Activated T-cell treated with anti-CD3 and anti-CD28 coated beads, Interleukin-2, amount 50 U/mL, for 72 hours (primary cell): ENCODE measurements at places on chromosomes 1 and 21. TPM values are rescaled to one million over a fixed set of nuclear protein-coding genes. Genes with fewer than 3 reads are reported as not detected.

S100A9 gene
- total RNA-seq: not detected

LIPI gene
- not detected for total RNA-seq

BRWD1 gene
- 45.2 TPM for total RNA-seq

NBPF12 gene
- total RNA-seq: 15.4 TPM

GUCA2A gene
- not detected for total RNA-seq

CCDC24 gene
- 1.4 TPM for total RNA-seq

RPL5 gene
- total RNA-seq: 1,619 TPM

C8B gene
- total RNA-seq: not detected

DPT gene
- total RNA-seq: not detected

ERICH3 gene
- total RNA-seq: not detected

SYCP1 gene
- not detected for total RNA-seq

NID1 gene
- 0.29 TPM for total RNA-seq

DNA sequence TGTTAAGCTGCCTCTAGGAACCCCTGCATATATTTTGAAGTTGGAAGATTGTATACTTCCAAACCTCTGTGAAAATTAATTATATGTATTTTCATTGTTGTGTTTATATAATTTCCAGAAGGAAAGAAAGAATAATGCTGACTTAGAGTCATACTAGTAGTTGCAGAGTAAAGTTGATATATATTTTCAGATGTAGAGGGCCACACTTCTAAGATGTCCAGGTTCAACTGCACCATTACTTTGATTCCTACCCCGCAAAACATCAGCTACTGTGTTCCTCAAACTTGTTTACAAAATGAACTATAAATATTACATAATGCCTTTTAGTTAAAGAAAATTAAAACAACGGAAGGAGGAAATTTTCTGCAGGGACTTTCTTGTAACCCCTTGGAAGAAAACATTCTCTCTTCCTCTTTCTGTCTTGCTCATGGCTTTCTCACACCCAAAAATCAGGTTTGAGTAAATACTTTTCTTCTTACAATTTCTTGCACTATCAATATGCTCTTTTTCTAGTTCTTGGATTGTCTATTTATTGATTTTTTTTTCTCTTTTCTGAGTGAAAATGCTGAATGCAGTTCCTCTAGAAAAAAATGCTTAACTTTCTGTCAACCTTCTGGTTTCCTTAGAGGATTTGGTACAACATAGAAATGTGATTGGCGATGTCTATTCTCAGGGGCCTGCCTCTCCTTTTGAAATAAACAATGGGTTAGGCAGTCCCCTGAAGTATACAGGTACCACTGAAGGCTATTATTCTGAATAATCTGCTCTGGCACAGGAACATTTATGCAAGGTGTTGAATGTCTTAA lies 867.8 kb downstream of the TTLL7 start:
- DNase-seq: no peak

DNA sequence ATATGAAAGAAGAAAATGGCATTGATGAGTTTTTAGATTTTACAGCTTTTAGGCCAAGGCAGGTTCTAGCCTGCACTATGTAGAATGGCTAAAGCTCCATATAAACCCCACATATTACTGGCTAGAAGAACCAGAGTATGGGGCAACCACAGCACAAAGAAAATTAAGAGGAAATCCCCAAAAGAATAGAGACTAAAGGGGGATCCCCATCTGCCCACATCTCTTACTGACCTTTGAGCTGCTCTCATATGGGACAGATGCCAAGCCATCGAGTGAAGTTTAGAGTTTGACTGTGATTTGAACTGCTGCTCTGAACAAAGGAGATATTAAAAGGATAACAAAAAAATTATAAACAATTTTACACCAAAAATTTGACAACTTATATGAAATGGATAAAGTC lies 102.2 kb upstream of the HAO2 start:
- DNase-seq: no peak

DNA sequence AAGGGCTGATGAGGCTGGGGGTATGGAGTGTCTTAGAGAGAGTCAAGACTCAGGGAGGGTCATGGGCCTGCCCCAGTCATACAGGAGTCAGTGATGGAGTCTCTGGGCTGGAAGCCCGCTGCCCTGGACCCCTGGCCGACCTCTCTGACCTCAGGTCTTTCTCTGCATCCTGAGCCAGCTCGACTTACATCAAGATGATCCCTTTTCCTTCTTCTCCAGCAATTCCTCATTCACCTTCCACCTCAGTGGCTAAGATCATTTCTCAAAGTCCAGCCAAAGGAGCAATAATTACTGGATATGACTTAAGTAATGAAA lies 308.6 kb downstream of the MATN1 start:
- no peak for DNase-seq

DNA sequence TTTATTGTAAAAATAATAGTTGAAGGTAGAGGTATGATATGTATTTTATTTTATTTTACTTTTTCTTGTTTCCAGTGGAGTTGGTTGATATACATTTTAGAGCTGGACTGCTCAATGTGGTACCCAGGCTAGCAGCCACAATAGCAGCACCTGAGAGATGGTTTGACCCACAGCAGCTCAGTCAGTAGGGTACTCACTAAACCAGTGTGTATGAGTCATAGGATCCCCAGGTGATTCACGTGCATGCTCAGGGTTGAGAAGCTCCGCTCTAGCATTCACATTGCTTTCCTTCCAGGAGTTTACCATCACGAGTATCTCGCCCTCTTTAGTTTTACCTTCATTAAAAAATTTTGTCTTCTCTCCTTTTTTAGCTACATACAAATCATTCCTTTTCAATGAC lies 96.0 kb upstream of the PAXBP1 start:
- DNase-seq: no peak

GRCh38 chr1:77739235-77739634 lies 20.4 kb downstream of the USP33 start:
- DNase-seq: no peak

- no peak for DNase-seq
Observed at GRCh38 chr1:42938645-42939615, 19.7 kb downstream of the SLC2A1 start.

- DNase-seq: no peak
Observed at GRCh38 chr1:115320377-115320776, 17.7 kb downstream of the NGF start.
